ENCODE measurements at places on chromosomes 7 and 10.

GRCh38 chr10:80861882-80862281, 324.2 kb downstream of the SH2D4B start:
- no peak for DNase-seq

- DNase-seq = no peak
Measured at GRCh38 chr10:124281666-124282065, 137.1 kb downstream of the OAT start.

DNA sequence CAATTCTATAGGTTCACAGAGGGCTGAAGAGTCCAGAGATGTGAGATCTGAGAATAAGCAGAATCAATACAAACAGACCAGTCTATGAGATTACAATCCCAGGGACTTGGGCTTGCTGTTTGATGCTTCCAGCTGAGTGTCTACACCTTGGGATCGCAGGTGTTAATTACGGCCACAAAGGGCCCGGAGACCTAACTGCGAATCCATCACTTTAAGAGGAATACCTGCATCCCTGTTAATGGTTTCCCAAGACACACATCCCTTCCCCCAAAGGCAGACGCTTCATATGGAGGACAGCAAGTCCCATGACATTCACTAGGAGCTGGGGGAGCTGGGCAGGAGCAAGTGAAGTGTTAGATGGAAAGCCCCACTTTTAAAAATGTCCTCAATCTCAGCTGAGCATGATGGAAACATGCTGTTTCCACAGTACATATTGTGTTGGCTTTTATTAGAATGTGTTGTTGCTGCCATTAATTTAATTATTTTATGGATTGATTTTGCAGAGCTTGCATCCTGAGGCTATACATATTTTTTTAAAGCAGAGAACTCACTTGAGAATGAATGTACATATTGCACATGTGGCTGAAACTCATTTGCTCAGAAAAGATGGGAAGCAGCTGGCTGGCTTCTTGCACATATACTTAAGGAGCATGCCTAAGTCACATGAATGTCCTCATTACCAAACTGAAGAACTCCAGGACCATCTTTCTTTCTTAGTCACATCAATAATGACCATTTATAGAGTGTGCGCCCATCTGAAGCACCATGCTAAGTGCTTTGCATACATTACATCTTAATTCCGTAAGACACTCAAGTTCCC, 151.3 kb downstream of the NEBL start:
- no peak for DNase-seq

DNA sequence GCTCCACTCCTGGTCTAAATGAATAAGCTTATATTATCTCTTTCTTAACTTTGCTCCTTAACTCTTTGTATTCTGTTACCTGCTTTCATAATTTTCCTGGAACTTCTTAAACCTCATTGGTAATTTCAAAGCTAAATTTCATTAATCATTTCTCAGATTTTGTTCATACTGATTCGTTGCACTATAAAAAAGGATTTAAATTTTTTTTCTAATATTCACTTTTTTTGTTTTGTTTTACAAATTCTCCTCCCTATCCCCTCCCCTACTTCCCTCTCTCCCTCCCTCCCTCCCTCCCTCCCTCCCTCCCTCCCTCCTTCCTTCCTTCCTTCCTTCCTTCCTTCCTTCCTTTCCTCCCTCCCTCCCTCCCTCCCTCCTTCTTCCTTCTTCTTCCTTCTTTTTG, 14.7 kb downstream of the ST7 start:
- DNase-seq = no peak

DNA sequence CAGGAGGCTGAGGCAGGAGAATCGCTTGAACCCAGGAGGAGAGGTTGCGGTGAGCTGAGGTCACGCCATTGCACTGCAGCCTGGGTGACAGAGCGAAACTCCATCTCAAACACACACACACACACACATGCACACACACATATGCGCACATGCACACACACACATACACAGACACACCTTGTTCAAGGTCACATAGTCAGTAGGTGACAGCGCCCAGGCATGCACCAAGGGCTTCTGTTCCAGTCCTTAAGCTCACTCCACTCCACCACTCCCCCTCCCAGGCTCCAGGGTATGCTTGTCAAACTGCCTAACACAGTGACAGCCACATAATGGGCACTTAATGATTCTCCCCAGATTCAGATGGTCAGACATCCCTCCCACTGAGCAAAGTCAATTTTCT, 37.0 kb downstream of the KCNMA1 start:
- DNase-seq = no peak

- DNase-seq = no peak
Measured at GRCh38 chr7:36090976-36091873, 61.8 kb upstream of the EEPD1 start.

- no peak for DNase-seq
Measured at GRCh38 chr7:39238234-39238869, 260.6 kb downstream of the POU6F2 start.

DNA sequence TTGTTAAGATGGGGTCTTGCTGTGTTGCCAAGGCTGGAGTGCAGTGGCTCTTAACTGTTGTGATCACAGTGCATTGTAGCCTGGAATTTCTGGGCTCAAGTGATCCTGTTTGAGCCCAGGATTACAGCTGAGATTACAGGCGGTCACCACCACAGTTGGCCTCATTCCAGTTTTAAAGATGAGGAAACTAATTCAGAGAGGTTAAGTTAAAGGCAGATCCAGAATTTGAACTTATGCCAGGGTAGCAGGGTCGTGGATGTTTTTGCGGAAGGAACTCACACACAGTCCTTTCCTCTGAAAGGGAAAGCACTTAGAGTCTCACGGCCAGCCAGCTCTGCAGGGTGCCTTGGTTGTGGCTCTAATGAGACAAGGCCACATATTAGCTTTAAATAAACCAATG, 84.7 kb downstream of the MMRN2 start:
- no peak for DNase-seq

DNA sequence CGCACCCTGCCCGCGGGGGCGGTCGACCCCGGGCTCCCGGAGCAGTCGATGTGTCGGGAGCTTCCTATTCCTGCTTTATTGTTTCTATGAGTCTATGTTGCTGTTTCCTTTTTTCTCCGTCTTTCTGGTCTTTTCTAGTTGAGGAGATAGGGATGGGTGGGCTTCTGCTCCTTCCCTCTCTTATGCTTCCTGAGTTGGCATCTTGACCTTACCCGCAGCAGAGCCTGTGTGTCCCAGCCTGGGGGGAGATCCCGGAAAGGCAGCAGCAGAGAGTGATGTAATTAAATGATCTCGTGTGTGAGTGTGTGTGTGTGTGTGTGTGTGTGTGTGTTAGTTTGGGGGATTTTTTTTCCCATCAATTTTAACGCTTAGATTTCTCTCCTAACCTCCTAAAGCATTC, 486 bp upstream of the SORCS1 start:
- DNase-seq = peak; percentile 61

GRCh38 chr10:97408496-97408992, 7.4 kb upstream of the RRP12 start:
- no peak for DNase-seq
